Right renal pelvis (tissue), 4 donors: ENCODE measurements at places on chromosomes 12 and 14.

DNA sequence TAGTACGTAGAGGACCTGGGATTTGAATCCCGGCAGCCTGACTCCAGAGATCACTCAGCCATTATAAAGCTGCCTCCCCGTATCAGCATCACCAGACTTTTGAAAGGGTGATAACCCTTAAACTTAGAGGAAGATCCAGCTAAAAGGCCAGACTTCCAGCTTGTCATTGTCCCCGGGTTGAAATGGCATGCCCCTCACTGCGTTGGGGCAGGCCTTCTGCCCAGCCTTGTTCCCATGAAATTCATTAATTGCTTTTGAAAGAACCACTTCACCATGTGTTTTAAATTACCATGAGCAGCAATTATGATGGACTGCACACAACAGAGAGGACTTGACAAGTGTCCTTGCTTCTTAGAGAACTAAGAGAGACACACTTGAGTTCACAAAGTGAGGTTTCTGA is 269.6 kb upstream of the CRY1 start:
- no peak for DNase-seq

DNA sequence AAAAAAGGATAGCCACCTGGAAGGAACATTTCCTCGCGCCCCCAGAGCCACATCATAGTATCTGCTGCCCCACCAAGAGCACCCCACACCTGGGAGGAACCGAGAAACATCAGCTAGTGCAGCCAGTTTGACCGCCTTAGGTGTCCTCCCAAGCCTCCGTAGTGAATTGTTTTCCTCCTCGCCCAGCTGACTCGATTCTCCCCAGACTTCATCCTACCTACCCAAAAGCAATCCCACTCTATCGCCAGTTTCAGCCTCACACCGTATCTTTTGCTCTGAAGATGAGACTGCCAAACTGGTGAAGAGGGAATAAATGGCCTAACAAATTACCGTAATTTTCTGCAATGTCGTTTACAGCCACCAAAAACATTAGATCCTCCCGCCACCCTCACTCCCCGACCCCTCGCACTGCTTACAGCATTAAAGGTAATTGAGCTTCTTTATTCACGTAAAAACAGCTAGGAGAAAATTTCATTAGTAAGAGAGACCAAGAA is 1.2 kb upstream of the SLC11A2 start:
- no peak for DNase-seq

DNA sequence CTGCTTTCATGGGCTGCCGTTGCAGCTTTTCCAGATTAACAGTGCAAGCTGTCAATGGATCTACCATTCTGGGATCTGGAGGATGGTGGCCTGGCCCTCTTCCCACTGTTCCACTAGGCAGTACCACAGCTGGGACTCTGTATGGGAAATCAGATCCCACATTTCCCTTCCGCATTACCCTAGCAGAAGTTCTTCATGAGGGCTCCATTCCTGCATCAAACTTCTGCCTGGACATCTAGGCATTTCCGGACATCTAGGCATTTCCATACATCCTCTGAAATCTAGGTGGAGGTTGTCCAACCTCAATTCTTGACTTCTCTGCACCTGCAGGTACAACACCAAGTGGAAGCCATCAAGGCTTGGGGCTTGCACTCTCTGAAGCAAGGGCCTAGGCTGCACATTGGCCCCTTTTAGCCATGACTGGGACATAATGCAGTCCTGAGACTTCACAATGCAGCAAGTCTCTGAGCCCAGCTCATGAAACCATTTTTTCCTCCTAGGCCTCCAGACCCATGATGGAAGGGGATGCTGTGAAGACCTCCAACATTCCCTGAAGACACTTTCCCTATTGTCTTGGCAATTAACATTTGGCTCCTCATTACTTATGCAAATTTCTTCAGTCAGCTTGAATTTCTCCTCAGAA is 863.3 kb downstream of the C12orf50 start:
- DNase-seq, result no peak

DNA sequence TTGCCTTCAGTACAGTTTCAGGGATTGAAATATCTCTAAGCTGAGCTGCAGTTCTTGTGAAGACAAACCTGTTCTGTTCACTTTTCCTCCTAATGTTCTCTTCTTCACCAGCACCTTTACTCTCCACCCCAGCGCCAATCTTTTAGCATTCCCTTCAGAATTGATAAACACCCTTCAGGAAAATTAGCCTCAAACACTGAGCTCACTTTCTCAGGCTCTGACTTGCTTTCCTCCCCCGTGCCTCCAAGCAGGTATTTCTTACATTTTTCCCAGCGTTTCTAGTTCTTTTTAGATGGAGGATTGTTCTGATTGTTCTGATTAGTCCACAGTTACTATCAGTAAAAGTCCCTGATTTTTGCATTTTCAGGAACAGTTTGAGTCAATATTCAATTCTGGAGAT is 88.5 kb upstream of the EVL start:
- DNase-seq, result no peak

- DNase-seq, result no peak
These were observed 155.5 kb downstream of the ZFP36L1 start for GRCh38 chr14:68637106-68638021.

- DNase-seq, result no peak
These were observed 150.3 kb downstream of the DAD1 start for GRCh38 chr14:22438742-22439141.

DNA sequence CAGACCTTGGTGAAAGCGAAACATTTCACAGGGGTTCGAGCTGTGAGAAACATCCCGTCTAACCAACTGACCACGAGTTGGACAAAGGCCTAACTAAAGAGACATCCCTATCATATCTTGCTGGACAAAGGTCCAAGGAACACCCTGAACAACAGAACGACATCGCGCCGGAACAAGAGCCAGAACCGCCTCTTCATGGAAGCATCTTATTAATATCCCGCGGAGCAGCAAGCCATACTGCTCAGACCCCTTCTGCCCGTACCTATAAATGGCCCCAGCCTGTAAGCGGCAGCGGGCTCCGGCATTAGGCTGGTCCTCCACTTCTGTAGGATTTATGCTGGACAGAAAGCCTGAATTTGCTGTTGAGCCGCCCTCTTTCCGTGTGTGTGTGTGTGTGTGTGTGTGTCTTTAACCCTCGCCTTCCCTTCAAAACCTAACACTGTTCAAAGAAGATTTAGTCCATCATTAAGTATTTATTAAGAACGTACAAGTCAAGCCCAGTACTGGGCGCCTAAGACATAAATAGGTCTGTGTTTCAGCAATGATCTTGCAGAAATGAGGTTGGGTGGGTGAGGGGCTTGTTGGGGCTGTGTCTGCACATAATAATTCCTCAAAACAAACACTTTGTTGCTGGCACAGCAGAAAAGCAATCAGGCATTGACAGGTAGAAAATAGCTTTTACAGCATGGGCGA is 1.9 kb downstream of the SLC6A15 start:
- peak; percentile 5 for DNase-seq

- no peak for DNase-seq
These were observed at the start of gene CCND2 for GRCh38 chr12:4273652-4274395. Gene CCND2 (plus strand): TSS chr12:4273762. CDS start chr12:4274041, 279 bp downstream.

GRCh38 chr12:84131076-84131475 is 781.5 kb downstream of the SLC6A15 start:
- DNase-seq, result no peak

- DNase-seq, result peak; percentile 38
These were observed 41.5 kb downstream of the BEST3 start for GRCh38 chr12:69657376-69658137.

GRCh38 chr12:130868412-130868811 is 3.5 kb upstream of the RAN start:
- no peak for DNase-seq

DNA sequence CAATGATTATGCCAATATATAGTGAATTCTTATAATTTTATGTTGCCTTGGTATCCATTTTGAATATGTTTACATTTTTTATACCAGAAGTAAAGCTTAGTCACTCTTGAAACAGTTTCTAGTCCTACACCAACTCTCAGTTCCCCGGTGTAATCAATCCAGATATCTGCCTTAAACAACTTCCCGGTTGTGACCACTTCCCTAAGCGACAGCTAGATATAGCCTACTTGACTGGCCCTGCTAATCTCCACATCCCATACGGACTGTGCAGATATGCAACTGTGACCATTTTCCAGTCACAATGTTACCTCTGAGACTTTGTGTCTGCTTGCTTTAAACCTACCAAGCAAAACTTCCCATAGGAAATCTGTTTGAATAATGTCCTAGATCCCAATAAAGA is 1551.5 kb upstream of the SEL1L start:
- DNase-seq, result no peak

DNA sequence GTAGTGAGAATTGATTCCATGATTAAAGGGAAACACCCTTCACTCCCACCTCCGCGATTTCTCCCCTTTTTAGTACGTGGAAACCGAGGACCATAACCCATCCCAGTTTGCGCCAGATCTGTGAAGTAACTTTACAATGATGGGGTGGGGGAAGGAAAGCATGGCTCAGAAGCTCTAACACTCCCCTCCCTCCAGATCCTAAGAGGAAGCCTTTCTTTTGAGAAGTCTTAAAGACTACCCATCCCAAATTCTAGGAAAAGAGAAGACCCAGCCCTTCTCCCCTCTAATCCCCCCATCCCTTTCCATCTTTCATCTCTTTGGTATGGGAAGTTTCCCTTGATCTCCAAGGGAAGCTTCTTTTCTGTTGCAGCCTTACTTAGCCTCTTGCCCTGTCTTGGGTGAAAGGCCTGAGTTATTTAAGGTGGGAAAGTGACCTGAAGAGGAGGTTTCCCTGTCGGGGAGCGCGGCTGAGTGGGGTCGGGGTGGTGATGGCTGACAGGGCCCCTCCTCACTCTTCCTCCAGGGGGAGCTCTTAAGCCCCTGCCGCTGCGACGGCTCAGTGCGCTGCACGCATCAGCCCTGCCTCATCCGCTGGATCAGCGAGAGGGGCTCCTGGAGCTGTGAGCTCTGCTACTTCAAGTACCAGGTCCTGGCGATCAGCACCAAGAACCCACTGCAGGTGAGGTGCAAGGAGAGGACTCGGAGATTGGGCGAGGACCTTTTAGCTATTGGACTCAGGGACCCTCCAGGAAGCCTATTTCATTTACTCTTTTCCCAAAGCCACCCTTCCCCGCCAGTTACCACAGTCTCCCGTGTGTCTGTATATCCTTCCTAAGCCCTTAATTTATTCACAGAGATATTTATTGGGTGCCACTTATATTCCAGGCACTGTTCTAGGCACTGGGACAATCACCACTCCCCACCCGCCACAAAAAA is 1.8 kb downstream of the MARCHF9 start:
- DNase-seq, result no peak

GRCh38 chr12:18436170-18436569 is 174.9 kb downstream of the PIK3C2G start:
- DNase-seq, result no peak

DNA sequence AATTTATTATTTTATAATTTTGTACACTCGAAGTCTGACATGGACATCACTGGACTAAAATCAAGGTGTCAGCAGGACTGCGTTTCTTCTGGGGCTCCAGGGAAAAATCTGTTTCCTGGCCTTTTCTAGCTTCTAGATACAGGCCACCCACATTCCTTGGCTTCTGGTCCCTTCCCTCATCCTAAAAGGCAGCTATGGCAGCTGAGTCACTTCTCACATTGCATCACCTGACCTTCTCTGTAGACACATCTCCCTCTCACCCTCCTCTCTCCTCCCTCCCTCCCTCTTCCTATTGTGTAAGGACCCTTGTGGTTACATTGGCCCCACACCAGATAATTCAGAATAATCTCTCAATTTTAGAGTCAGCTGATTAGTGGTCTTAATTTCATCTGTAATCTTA is 92.4 kb downstream of the RPS6KA5 start:
- no peak for DNase-seq

DNA sequence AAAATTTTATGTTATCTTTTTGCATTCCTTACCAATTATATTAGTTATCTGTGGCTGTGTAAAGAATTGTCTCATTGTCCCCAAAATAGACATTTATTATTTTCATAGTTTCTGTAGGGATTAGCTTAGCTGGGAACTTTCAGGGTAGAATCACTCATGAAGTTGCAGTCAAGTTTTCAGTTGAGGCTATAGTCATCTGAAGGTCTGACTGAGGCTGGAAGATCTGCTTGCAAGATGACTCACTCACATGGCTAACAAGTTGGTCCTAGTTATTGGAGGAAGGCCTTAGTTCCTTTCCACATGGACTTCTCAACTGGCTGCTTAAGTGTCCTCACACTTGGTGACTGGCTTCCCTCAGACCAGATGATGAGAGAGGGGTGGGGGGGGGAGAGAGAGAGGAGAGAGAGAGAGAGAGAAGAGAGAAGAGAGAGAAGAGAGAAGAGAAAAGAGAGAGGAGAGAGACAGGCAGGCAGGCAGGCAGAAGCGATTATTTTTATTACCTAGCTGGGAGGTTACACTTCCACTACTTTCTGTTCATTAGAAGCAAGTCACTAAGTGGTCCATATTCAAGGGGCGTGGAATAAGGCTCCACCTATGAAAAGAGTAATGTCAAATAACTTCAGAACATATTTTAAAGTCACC is 6.4 kb downstream of the AP5M1 start:
- DNase-seq, result no peak

DNA sequence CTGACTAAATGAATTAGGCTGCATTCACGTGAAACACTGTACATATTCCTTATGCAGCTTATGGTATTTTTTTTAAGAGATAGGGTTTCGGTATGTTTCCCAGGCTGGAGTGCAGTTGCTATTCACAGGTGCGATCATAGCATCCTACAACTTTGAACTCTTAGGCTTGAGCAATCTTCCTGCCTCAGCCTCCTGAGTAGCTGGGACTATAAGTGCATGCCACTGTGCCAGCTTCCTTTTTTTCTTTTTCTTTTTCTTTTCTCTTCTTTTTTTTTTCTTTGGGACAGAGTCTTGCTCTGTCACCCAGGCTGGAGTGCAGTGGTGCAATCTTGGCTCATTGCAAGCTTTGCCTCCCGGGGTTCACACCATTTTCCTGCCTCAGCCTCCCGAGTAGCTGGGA is 35.8 kb upstream of the SPPL3 start:
- no peak for DNase-seq

DNA sequence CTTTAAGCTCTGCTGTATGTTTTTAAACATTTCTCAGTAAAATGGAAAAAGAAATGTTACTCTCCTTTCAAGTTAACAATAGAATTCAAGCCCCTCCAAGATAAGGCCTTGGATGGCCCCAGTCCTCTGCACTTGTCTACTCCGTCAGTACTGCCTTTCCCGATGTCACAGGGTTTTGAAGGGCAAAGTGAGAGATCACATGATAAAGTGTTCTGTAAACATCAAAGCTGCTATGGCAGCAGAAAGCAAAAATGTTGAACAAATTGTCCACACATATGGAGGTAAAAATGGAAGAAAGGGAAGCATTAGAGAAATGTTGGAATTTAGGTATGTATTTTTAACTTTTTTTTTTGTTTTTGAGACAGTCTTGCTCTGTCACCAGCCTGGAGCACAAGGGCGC is 33.5 kb upstream of the CDK2AP1 start:
- no peak for DNase-seq

GRCh38 chr14:92704036-92704804 is 44.2 kb downstream of the LGMN start:
- DNase-seq, result no peak

GRCh38 chr12:116266631-116267349 is 10.7 kb downstream of the MED13L start:
- DNase-seq, result no peak
